Left renal pelvis (tissue), 4 donors: ENCODE measurements at places on chromosomes 4 and X. TPM values are rescaled to one million over a fixed set of nuclear protein-coding genes. Genes with fewer than 3 reads are reported as not detected.

DNA sequence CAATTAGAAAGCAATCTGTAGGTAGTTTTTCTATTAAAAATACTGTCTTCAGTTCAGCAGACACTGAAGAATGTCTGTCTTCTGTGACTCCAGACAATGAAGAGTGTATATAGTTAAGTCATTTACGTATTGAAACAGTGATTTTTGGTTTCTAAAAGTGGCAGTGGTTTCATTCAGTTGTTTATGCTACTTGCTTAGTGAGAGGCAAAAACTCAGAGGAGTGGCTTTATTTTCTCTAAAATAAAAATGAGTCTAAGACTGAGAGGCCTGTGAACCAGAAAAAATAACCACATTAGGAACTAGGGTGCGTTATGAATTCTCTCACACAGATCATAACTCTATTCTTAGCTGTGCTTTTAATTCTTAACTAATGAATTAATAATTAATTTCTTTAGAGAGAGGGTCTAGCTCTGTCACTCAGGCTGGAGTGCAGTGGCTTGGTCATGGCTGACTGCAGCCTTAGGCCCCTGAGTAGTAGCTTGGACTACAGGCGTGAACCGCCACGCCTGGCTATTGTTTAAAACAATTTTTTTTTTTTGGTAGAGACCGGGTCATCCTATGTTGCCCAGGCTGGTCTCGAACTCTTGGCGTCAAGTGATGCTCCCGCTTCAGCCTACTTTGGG is 31.4 kb downstream of the FREM3 start:
- DNase-seq, result no peak

DNA sequence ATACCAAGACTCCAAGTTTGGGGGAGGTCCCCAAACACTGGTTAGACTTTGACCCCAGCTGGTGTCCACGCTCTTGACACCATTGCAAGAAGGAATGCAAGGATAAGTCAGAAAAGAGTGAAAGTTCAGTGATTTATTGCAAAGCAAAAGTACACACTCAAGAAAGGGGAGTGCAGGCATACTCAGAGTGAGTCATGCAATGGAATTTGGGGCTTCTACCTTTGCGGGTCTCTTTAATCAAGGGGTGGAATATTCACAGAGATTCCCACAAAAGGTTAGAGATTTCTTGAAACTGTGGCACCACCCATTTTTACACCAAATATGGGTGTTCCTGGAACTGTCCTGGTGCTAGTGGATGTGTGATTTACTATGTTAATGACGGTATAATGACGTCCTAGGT is 5.2 kb upstream of the SMIM10L2A start:
- DNase-seq, result no peak

DNA sequence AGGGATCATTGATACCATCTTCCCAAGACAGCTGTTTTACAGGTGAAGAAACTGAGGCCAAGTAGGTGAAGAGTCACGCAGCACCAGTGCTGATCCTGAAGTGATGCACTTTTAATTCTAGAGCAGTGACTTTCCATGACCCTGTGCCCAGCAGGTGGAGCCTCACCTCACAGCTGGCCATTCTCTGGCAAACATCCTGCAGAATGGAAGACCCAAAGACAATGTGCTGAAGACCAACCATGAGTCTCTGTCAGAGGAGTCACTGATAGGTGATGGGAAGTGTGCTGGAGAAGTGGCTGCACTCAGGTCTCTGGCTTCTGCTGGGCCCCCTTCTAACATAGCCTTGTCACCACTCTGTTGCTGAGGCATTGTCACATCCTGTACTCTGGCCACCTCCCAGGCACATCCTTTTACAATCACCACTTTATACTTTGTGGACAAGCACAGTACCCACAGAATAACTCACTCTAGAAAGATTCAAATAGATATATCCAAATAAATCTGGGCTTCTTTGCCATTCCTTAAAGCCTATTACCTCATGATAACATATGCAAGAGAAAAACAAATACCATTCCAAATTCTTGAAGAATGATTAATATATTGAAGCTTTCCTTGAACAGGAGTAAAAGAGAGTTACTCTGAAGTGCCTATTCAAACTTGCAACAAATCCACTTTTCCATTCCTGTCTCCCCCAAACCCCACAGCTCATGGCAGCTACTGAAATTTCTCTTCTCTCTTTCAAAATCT is 64.1 kb upstream of the SCOC start:
- no peak for DNase-seq

DNA sequence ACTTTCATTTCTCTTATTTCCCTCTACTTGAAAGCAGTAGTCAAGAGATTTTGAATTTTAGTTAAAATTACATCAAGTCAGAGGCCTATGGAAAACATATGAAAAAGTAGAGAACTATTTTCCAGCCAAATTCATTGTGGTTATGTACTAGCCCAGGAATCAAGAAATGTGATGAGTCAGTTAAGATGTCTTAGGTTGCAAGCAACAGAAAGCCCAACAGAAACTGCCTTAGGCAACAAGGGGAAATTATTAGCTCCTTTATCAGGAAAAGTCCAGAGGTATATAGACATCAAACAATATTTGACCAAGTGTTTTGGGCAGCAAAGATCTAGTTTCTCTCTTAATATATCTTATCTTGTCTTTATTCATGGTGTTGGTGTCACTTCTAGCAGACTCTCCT is 37.8 kb upstream of the FRMD7 start:
- DNase-seq, result no peak

DNA sequence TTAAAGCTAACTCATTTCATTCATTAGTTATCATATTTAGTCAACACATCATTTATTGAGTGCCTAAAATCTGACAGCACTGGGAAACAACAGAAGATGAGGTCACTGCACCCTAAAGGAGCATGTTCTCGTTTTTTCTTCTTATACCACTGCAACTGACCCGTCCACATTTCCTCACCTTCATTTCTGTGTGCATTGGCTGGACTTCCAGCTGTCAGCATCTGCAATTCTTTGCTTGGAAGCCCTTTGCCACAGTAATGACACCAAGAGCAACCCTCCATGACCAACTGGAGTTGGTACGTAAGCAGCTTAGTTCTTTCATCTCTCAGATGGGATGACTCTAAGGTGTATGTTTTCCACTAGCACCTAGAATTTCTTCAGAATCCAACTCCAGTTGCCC is 13.2 kb downstream of the SHROOM3 start:
- DNase-seq, result no peak

- no peak for DNase-seq
Measured at GRCh38 chrX:20402956-20403355, 136.2 kb upstream of the RPS6KA3 start.

GRCh38 chr4:176601124-176601523 is 191.6 kb downstream of the VEGFC start:
- no peak for DNase-seq

TGIF2LX gene
- polyA plus RNA-seq, result not detected
